ENCODE measurements at places on chromosomes 7 and 10. TPM values are rescaled to one million over a fixed set of nuclear protein-coding genes. Genes with fewer than 3 reads are reported as not detected.

- H3K27me3 ChIP-seq: no peaks in the 10 kb centered on the region
- H3K4me3 ChIP-seq: no peak overlapping the region
- H3K4me1 ChIP-seq: no peaks in the 10 kb centered on the region
- H3K27ac ChIP-seq: no peak overlapping the region
Observed at GRCh38 chr10:129055225-129055624, 411.8 kb upstream of the MGMT start.

GRCh38 chr7:147852833-147853232 is 737.7 kb upstream of the C7orf33 start:
- DNase-seq: no peak
- H3K4me1 ChIP-seq: no peaks in the 10 kb centered on the region
- no peaks in the 10 kb centered on the region for H3K36me3 ChIP-seq

FZD1 gene
- 7.2 TPM for total RNA-seq

OR2A7 gene
- total RNA-seq: not detected

GRCh38 chr7:48035967-48036478 is 680 bp downstream of the C7orf57 start:
- DNase-seq: no peak
- H3K27ac ChIP-seq: no peak overlapping the region
- H3K36me3 ChIP-seq: no peaks in the 10 kb centered on the region
- H3K4me3 ChIP-seq: peak overlapping the region; percentile 37
- H3K27me3 ChIP-seq: no peaks in the 10 kb centered on the region
- no peaks in the 10 kb centered on the region for H3K4me1 ChIP-seq

GRCh38 chr10:108957681-108958080 is 965.6 kb downstream of the XPNPEP1 start:
- no peaks in the 10 kb centered on the region for H3K36me3 ChIP-seq
- H3K4me1 ChIP-seq: no peaks in the 10 kb centered on the region
- no peak overlapping the region for H3K27ac ChIP-seq

All from uterus (tissue), 4 donors.